Uterus (tissue), 4 donors: ENCODE measurements at places on chromosomes 2 and 18. TPM values are rescaled to one million over a fixed set of nuclear protein-coding genes. Genes with fewer than 3 reads are reported as not detected.

CD207 gene
- 2.5 TPM for total RNA-seq

TFCP2L1 gene
- total RNA-seq: 3.9 TPM

DNA sequence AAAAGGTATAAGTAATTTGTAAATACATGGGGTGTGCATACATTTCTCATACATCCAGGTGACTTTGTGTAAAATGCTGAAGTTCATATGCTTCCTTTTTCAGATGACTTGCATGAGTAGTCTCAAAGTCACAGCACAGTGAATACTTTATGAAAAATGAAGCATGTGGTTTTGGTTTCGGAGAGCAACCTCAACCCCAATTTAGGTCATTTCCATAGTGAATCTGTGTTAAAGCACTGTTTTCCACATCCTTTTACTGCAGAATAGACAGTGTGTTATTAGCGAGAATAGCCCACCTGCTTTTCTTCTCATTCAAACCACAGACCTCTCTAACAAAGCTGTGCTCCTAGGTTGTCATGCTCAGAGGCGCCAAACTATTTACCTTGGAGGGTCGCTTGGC is 204.4 kb upstream of the RASGRP3 start:
- no peak overlapping the region for H3K4me3 ChIP-seq
- H3K27me3 ChIP-seq: no peaks in the 10 kb centered on the region
- H3K36me3 ChIP-seq: no peaks in the 10 kb centered on the region
- DNase-seq: no peak
- H3K4me1 ChIP-seq: peaks cover 7% of the 10 kb centered on the region

DNA sequence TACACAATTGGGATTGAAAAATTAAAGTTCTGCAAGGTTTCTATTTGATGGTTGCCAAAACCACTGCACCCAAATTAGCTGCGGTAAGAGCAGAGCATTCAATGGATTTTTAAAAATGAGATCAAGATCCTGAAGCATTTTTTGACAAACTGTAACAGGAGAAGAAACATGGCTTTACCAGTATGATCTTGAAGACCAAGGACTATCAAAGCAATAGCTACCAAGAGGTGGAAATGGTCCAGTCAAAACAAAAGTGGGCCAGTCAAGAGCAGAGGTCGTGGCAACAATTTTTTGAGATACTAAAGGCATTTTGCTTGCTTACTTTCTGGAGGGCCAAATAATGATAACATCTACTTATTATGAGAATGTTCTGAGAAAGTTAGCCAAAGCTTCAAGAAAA is 186.8 kb downstream of the RDH14 start:
- H3K27ac ChIP-seq: no peak overlapping the region
- DNase-seq: no peak
- H3K4me3 ChIP-seq: no peak overlapping the region
- H3K36me3 ChIP-seq: no peaks in the 10 kb centered on the region
- no peaks in the 10 kb centered on the region for H3K27me3 ChIP-seq

DNA sequence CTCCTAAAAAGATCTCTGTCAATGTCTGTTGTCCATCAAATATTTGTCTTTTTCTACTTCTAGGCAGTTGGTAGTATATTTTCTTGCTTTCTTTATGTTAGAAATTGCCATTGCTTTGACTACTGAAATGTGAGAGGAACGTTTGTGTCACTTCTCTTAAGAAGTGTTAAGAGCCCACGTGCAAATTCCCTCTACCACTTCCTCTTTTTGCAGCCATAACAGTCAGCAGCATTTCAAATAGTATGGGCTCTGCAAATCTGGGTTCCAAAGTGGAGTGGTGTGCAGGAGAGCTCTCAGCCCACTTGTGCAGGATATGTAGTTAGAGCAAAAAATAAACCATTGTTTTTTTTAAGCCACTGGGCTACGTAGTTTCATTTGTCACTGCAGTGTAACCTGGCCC is 314.0 kb downstream of the MEIS1 start:
- DNase-seq: no peak
- no peak overlapping the region for H3K27ac ChIP-seq
- no peaks in the 10 kb centered on the region for H3K36me3 ChIP-seq
- no peak overlapping the region for H3K4me3 ChIP-seq

DNA sequence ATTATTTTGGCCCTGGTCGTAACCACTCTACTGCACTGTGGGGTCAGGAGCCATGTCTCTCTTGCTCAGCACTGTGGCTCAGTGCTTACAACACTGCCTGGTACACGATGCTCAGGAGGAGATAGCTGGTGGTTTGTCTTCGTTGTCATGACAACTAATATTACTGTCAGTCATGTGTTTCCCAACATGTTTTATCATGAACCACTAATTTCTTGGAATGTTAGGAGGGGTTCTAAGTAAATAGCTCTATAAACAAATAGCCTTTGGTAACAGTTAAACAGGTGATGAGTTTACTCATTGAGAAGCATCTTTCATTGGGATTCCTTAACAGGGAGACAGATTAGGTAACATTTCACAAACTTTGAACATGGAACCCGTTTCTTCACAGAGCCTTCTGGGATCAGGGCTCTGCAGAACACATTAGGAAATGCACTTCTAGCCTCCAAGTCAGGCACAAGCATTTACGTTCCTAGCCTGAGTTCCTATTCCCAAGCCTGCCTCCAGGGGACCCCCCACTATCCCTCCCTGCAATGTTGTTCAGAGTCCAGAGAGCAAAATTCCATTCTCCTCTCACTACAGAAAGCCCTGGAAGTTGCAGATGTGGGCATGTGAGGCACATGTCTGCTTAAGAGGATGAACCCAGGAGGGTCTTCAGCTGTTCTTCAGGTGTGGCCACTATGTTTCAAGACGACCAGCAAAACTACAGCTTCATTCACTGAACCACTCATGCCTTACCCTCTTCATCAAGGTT is 6.4 kb upstream of the RBM44 start:
- no peaks in the 10 kb centered on the region for H3K4me1 ChIP-seq
- H3K36me3 ChIP-seq: no peaks in the 10 kb centered on the region
- H3K27ac ChIP-seq: no peak overlapping the region
- H3K27me3 ChIP-seq: no peaks in the 10 kb centered on the region
